ENCODE measurements at places on chromosomes 2 and 18. TPM values are rescaled to one million over a fixed set of nuclear protein-coding genes. Genes with fewer than 3 reads are reported as not detected.

- no peak overlapping the region for H3K27ac ChIP-seq
- no peaks in the 10 kb centered on the region for H3K4me1 ChIP-seq
- no peaks in the 10 kb centered on the region for H3K36me3 ChIP-seq
- H3K4me3 ChIP-seq, result no peak overlapping the region
- no peak for DNase-seq
These were observed 74.9 kb downstream of the ABCA12 start for GRCh38 chr2:215063526-215063925.

- H3K27me3 ChIP-seq, result peaks cover 55% of the 10 kb centered on the region
- H3K27ac ChIP-seq, result no peak within 1 kb of the TSS
- peak; percentile 13 for DNase-seq
- no peaks in the 10 kb centered on the region for H3K36me3 ChIP-seq
- H3K4me3 ChIP-seq, result peak within 1 kb of the TSS; percentile 58
- H3K4me1 ChIP-seq, result peaks cover 5% of the 10 kb centered on the region
These were observed at the start of gene GALNT14 for GRCh38 chr2:31138037-31138962. GALNT14 (minus strand) TSS chr2:31138440; CDS start chr2:31138086, 354 bp downstream.

- H3K27me3 ChIP-seq, result peaks cover 6% of the 10 kb centered on the region
- H3K4me1 ChIP-seq, result peaks cover 38% of the 10 kb centered on the region
- peak overlapping the region; percentile 92 for H3K27ac ChIP-seq
- peaks cover 51% of the 10 kb centered on the region for H3K36me3 ChIP-seq
These were observed 2.1 kb downstream of the PDIA6 start for GRCh38 chr2:10810202-10811161.

- H3K4me3 ChIP-seq, result no peak overlapping the region
- no peak for DNase-seq
- no peaks in the 10 kb centered on the region for H3K4me1 ChIP-seq
- H3K27me3 ChIP-seq, result no peaks in the 10 kb centered on the region
- H3K36me3 ChIP-seq, result no peaks in the 10 kb centered on the region
These were observed 448.1 kb upstream of the VRK2 start for GRCh38 chr2:57598551-57598950.

DNA sequence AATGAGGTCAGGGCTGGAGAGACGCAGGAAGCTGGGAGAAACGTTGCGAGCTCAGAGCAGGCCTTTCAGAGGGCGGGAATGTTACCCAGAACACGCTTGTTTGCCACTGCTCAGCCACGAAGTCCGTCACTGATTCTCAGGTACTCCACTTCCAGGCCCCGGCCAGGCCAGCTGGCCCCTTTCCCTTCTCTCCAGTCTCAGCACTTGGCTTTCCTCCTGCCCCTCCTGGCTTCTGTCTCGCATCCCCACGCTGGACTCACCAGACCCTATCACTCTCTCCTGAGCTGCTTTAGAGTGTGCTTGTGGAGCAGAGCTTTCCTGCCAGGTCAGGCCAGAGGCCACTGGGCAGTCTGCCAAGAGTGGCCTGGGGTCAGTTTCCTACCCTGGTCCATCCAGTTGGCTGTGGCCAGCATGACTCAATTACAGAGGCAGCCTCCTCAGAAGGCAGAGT lies 151.4 kb downstream of the TWIST2 start:
- H3K27me3 ChIP-seq, result peaks cover 3% of the 10 kb centered on the region
- H3K4me1 ChIP-seq, result no peaks in the 10 kb centered on the region
- DNase-seq, result no peak
- no peak overlapping the region for H3K4me3 ChIP-seq
- no peak overlapping the region for H3K27ac ChIP-seq

The PROC gene
- not detected for total RNA-seq

The ITGB6 gene
- not detected for total RNA-seq

GRCh38 chr18:35974181-35974580 lies 1.7 kb downstream of the RMP24 start:
- DNase-seq, result no peak
- peaks cover 50% of the 10 kb centered on the region for H3K36me3 ChIP-seq
- H3K4me1 ChIP-seq, result peaks cover 35% of the 10 kb centered on the region
- no peaks in the 10 kb centered on the region for H3K27me3 ChIP-seq
- H3K4me3 ChIP-seq, result peak overlapping the region; percentile 96

The RAD51AP2 gene
- total RNA-seq, result not detected

GRCh38 chr2:73908689-73909652 lies 16.2 kb downstream of the ACTG2 start:
- H3K27ac ChIP-seq, result no peak overlapping the region
- H3K4me3 ChIP-seq, result no peak overlapping the region
- H3K27me3 ChIP-seq, result no peaks in the 10 kb centered on the region
- no peaks in the 10 kb centered on the region for H3K36me3 ChIP-seq

DNA sequence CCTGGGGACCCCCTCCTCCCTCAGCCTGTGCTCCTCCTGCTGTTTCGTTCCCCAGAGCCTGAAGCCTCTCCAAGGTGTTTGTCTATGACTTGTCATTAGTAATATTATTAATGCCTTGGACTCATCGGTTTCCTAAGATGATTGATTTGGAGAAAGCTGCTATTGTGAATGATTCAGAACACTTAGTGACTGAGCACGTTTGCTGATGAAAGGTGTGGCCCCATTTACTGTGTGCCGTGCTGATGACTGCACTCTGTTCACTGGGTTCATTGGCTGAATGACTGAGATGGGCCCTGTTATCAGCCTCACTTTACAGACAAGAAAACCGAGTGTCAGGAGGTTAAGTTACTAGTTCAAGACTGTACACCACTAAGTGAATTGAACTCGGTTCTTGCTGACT lies 111.4 kb downstream of the SPP2 start:
- H3K27me3 ChIP-seq, result peaks cover 8% of the 10 kb centered on the region
- H3K4me1 ChIP-seq, result peaks cover 18% of the 10 kb centered on the region
- H3K4me3 ChIP-seq, result no peak overlapping the region
- no peak for DNase-seq

The C2orf66 gene
- 0.25 TPM for total RNA-seq

The CDH7 gene
- not detected for total RNA-seq

The PAX3 gene
- not detected for total RNA-seq

DNA sequence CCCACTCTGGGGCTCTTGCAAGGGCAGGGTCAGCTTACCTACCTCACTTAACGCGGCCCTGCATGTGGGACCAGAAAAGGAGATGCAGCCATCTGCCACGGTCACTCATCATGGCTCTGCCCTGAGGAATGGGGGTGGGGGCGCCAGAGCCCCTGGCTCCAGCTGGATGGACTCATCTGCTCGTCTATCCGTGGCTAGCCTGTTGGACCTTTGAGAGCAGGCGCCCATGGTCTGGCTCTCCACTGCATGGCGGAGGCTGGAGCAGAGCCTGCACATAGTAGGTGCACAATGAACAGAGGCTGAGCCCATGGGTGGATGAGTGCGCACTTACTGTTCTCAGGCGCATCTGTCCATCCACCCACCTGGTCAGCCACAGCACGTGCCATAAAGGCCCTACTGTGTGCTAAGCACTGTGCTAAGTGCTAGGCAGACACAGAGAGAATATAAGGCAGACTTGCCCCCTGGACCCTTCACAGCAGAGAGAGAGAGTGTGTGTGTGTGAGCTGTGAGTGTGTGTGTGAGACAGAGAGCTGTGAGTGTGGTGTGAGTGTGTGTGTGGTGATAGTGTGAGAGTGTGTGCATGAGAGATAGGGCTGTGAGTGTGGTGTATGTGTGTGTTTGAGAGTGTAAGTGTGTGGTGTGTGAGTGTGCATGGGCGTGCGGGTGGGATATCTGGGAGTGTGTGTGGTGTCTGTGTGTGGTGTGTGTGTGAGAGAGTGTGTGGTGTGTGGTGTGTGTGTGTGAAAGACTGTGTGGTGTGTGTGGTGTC lies 151.3 kb downstream of the TFCP2L1 start:
- H3K36me3 ChIP-seq, result no peaks in the 10 kb centered on the region
- no peak overlapping the region for H3K27ac ChIP-seq
- no peaks in the 10 kb centered on the region for H3K27me3 ChIP-seq
- no peak overlapping the region for H3K4me3 ChIP-seq

DNA sequence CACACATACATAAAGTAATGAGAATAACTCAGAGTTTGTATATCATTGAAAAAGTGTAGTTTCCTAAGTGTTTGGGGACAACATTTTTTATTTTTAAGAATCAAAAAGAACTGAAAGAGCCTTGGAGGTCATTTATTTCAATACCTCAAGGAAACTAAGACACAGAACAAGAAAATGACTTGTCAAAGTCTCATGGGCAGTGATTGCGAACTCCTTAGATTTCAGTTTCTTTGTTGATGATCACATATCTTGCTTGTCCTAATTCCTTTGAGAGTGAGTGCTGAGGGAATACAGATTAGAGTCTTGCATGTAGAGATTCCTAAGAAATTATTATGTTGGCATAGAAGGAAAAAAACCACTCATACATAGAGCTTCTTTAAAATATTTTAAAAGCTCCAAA lies 243.8 kb downstream of the CAMKMT start:
- H3K36me3 ChIP-seq, result no peaks in the 10 kb centered on the region
- H3K4me3 ChIP-seq, result no peak overlapping the region
- peaks cover 2% of the 10 kb centered on the region for H3K27me3 ChIP-seq
- H3K4me1 ChIP-seq, result no peaks in the 10 kb centered on the region
- H3K27ac ChIP-seq, result no peak overlapping the region

GRCh38 chr2:30772021-30772705 lies 35.1 kb downstream of the CAPN13 start:
- DNase-seq, result no peak
- no peaks in the 10 kb centered on the region for H3K36me3 ChIP-seq
- peaks cover 18% of the 10 kb centered on the region for H3K27me3 ChIP-seq
- H3K4me1 ChIP-seq, result no peaks in the 10 kb centered on the region
- H3K4me3 ChIP-seq, result no peak overlapping the region

The TUBB8B gene
- total RNA-seq, result not detected

- H3K27me3 ChIP-seq, result no peaks in the 10 kb centered on the region
- H3K4me3 ChIP-seq, result no peak overlapping the region
- no peak for DNase-seq
These were observed 111.7 kb downstream of the CHST9 start for GRCh38 chr18:27073404-27073830.

The SERPINB3 gene
- total RNA-seq, result not detected

- no peak overlapping the region for H3K27ac ChIP-seq
- DNase-seq, result no peak
- peaks cover 23% of the 10 kb centered on the region for H3K36me3 ChIP-seq
- H3K4me1 ChIP-seq, result peaks cover 8% of the 10 kb centered on the region
These were observed 416.7 kb downstream of the ARHGAP15 start for GRCh38 chr2:143545949-143546255.

The CMPK2 gene
- total RNA-seq, result 2.8 TPM

DNA sequence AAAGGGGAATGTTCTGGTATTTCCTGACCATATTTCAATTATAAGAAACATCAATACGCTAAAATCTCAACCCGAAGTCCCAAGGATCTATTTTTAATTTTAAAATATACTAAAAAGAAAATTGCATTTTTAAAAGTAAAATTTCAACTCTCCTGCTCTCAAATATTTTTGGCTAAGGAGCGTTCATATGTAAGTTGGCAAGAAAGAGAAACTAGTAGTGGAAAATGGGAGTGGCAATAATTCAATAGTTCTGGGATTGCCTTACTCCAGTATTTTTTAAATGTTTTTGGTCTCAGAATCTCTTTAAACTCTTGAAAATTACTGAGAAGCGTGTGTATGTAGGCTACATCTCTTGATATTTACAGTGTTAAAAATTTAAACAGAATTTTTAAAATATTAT lies 72.7 kb downstream of the ACVR1 start:
- H3K27me3 ChIP-seq, result no peaks in the 10 kb centered on the region
- H3K27ac ChIP-seq, result no peak overlapping the region
- H3K4me1 ChIP-seq, result peaks cover 42% of the 10 kb centered on the region
- peaks cover 41% of the 10 kb centered on the region for H3K36me3 ChIP-seq

DNA sequence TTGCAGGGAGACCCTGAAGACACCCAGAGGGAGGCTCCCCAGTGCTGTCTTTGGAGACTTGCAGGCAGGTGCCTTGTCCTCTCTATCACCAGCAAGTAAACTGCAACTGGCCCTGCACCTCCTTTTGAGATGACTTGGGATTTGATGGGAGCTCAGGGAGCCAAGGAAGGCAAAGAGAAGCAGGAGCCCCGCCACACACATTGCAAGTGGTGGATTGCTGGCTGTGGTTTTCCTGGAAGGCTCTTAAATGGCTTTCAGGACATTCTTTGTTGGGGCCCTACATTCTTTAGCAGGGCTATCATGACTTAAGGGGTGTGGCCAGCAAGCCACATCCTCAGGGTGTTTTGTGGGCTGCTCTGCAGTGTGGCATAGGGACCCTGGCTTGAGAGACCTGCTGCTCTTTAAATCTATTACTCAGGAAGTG lies 39.9 kb upstream of the CDC42EP3 start:
- peaks cover under 1% of the 10 kb centered on the region for H3K27me3 ChIP-seq
- peaks cover 17% of the 10 kb centered on the region for H3K36me3 ChIP-seq
- no peak overlapping the region for H3K27ac ChIP-seq
- peak; percentile 46 for DNase-seq

GRCh38 chr2:181264441-181264840 lies 192.7 kb upstream of the ITGA4 start:
- H3K4me3 ChIP-seq, result no peak overlapping the region
- H3K4me1 ChIP-seq, result peaks cover 35% of the 10 kb centered on the region
- H3K36me3 ChIP-seq, result peaks cover 46% of the 10 kb centered on the region
- no peaks in the 10 kb centered on the region for H3K27me3 ChIP-seq
- H3K27ac ChIP-seq, result no peak overlapping the region

DNA sequence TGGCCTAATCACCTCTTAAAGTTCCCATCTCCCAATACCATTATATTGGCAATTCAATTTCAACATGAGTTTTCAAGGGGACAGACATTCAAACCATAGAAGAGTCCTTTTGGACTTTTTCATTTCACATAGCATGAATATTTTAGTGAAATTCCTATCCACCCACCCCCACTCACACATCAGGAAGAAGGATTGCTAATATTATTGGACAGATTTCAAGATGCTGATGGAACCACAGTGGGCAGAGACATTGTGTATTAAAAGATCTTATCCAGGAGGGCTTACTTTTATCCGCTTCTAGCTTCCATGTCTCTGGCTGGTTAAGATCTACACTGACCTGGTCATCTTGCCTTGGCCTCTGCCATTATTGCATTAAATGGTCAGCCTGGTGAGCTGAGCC lies 297.4 kb upstream of the ACVR2A start:
- H3K27me3 ChIP-seq, result peaks cover 3% of the 10 kb centered on the region
- H3K4me3 ChIP-seq, result no peak overlapping the region
- H3K36me3 ChIP-seq, result no peaks in the 10 kb centered on the region
- DNase-seq, result no peak

The ZBTB7C gene
- total RNA-seq, result 0.07 TPM

DNA sequence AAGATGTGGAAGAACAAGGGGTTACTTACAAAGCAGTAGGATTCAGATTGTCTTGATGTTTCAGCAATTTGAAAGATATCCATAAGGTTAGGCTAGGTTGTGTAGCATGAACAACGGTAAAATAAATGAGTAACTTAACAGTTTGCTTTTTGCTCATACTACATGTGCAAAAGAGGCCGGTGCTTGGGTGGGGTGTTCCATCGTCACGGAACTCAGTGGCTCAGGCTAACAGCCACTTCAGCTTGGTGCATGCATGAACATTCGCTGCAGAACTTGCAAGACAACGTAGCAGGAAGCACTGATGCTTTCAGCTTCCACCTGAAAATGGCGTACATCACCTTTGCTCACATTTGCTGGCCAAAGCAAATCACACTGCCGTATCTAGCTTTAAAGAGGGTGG lies 407.3 kb upstream of the CDH20 start:
- H3K4me3 ChIP-seq, result no peak overlapping the region
- no peak overlapping the region for H3K27ac ChIP-seq
- no peaks in the 10 kb centered on the region for H3K4me1 ChIP-seq
- no peaks in the 10 kb centered on the region for H3K36me3 ChIP-seq

The LCT gene
- total RNA-seq, result 0.53 TPM

All from activated T-helper 2 cell treated with anti-CD3 and anti-CD28 coated beads, Interferon-gamma antibody, Interleukin-2, Interleukin-4, amounts not matched to agents 10 μg/mL and 5 μg/mL and 100 μg/mL, durations not matched to agents 14 hours and 24 hours and 36 hours (primary cell).